ENCODE measurements at places on chromosomes 2 and 18. TPM values are rescaled to one million over a fixed set of nuclear protein-coding genes. Genes with fewer than 3 reads are reported as not detected.
A peak's percentile ranks its signal among the peaks of the same experiment; 100 is the strongest.

TUBA4B gene
- not detected for polyA plus RNA-seq

GALNT3 gene
- 0.76 TPM for polyA plus RNA-seq

PRKAG3 gene
- not detected for polyA plus RNA-seq

SERPINB12 gene
- polyA plus RNA-seq, result not detected

DNA sequence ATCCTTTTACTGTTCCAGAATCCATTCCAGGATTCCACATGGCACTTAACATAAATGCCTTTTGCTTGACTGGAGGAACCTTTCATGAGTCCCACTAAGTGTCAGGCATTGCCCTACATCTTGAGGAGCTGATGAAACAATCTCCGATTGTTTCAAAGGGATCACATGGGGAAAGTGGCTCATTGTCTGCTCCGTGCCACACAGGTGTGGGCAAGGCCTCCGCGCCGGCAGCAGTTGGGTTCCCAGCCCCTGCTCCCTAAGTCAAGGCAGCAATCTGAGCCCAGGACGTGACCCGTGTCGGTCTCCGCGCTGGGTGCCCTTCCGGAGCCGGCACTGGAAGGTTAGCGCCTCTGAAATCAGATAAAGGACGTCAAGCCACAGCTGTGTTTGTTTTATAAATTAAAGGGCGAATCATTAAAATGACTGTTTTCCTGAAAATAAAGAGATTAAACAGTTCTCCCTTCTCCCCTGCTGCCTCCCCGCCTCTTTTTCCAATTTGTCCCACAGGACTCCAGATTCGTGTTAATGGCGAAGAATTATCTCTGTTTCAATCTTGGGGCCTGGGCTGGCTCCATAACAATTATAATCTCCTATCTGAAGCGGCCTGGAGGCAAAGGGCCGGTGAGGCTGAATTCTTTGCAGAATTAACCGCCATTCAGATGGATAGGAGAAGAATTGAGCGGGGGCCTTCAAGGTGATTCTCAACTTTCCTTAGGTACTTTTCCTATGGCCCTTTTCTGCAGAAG lies 84.3 kb upstream of the FZD7 start:
- H3K4me3 ChIP-seq, result no peak overlapping the region
- no peaks in the 10 kb centered on the region for H3K36me3 ChIP-seq
- peak; percentile 21 for DNase-seq
- peaks cover 3% of the 10 kb centered on the region for H3K27me3 ChIP-seq
